ENCODE measurements at places on chromosomes 3 and 15.
A peak's percentile ranks its signal among the peaks of the same experiment; 100 is the strongest.

- DNase-seq: peak; percentile 24
These were observed 15.1 kb downstream of the LINGO1 start for GRCh38 chr15:77617476-77618230.

GRCh38 chr3:48047841-48048464 lies 31.7 kb upstream of the MAP4 start:
- DNase-seq: no peak

- DNase-seq: peak; percentile 42
These were observed 603 bp downstream of the PLEKHO2 start for GRCh38 chr15:64842096-64842939.

DNA sequence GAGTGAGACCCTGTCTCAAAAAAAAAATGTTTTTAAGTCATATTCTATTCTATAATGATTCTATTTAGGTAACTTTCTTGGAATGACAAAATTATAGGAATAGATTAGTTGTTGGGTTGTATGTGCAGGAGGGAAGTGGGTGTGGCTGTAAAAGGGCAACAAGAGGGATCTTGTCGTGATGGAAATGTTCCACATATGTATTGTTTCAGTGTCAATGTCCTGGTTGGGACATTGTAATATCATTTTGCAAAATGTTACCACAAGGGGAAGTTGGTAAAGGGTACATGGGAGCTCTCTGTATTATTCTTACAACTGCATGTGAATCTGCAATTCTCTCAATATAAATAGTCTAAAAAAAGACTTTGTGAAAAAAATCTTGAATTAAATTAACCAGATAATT lies 14.3 kb upstream of the ABHD5 start:
- no peak for DNase-seq

- no peak for DNase-seq
These were observed 159.6 kb downstream of the MEIS2 start for GRCh38 chr15:36940636-36941260.

DNA sequence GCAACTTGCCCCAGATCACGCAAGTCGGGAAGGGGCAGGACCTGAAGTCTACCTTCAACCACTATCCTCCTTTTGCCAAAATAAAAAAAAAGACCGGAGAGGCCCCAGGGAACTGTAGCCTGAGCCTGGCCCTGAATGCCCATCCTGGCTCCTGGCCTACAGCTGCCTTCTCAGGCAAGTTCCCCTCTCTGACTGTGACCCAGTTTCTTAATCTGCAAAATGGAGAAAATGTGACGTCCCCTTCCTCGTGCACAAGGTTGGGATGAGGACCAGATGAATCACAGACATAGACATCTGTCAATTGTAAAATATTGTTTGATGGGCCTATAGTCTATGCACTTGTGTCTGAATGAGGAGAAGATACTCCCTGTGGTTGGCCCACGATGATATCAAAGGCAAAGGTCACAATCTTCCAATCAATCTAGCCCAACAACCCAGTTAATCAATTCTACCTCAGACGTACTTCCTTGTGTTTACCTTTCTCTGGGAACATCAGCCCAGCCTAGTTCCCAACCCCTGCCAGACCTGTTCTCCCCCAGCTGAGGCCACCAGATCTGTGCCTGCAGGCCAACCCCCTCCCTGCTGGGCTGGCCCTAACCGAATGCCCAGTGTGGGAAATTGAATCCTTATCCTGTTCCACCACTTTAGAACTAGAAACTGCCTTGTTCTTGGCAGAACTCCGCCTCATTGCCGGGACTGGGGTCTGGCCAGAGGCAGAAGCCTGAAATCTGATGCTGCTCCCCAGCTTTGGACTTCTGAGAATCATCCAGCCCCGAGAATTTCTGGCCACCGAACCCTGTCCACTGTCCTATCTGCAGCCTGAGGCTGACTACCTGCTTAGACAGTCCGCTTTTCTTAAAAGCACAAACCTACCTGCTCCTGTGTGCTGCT lies 101.8 kb upstream of the LIPC start:
- no peak for DNase-seq

DNA sequence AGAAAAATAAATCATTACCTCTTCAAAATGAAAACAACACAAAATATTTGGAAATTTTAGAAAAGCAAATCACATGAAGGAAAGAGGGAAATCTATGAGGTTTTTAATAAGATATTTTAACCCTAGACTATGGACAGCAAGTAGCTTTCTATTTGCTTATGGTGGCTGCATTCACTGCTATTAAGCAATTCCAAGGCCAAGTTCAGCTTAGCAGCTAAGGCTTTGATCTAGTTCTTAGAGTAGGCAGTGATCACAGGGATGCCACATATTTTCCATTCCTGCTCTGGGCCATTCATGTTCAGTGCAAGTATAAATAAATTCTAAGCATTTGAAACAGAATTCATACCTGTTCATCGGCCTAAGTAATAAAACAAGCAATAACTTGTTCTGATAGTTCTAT lies 235.3 kb downstream of the CDIN1 start:
- no peak for DNase-seq

GRCh38 chr15:96232335-96232734 lies 98.2 kb upstream of the NR2F2 start:
- no peak for DNase-seq

DNA sequence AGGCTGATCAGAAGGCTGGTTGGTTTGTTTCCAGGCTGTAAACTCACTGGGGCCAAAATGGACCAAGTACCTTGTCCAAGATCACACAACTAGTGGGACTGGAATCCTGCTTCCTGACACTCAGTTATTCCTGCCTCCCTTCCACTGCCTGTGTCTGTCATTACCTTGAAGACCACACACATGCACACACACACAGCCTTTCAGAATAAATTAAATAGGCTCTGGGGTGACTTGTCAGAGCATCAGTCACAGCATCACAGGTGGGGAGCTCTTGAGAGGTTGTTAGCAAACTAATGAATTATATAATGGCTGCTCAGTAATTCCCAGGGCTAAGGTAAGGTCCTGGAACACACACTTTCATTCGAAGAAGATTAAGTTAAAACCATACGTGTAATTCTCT lies 231.8 kb downstream of the UACA start:
- no peak for DNase-seq

- DNase-seq: no peak
These were observed 76.1 kb downstream of the LDHAL6B start for GRCh38 chr15:59282515-59283337.

DNA sequence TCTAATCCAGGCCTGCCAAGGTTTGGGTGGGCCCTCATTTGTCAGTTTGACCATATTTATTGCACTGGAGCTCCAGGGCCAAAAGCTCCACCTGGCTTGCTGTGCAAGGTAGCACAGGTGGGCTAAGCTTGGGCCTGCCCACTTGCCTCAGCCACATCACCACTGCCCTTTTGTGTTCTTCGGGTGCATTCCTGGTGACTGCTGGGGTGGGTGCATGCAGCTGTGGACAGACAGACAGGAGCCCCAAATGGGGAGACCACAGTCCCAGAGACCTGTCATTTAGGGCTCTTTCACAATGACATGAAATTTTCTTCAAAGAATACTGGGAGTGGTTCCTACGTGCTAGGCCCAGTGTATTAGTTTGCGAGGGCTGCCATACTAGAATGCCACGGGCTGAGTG lies 2.7 kb downstream of the MESP2 start:
- no peak for DNase-seq

DNA sequence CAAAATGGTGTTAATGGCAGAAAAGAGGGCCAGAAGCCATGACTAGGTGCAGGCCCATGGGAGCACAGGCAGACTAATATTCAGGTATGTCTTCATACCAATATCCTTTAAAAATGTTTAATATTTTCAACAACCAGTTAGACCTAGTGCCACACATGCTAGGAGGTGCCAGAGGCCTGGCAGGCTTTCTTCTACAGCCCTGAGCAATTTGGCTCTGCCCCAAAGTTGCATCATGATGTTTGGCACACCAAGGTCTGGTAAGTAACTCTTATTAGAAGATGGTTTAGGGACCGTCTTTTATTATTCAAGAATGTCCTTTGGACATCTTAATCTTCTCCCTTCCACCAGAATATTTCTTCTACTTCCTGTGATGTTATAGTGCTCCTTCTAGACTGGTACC lies 34.8 kb downstream of the MITF start:
- no peak for DNase-seq

DNA sequence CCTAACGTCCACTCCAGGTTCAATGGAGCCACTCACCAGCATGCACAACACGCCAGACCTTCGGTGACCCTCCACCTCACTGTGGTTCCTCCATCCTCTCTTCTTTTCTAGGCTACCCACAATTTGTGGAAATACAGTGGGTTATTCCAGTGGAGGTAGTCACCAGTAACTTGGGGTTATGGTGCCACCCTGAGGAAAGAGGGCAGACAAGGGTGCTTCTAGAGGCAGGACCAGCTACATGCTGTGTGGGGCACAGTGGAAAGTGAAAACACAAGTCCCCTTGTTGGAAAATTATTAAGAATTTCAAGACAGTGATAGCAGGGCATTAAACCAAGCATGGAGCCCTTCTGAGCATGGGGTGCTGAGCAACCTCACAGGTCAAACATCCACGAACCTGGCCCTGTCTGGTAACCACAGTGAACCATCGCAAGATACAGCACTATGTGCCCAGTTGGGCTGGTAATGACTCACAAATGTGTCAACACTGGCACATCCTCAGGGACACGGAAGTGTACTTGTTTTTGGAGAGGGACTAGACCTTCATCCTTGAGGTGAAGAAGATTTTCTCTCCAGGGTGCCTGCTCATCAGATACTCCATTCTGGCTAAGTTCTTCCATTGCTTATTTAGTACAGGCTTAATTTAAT lies 166.7 kb downstream of the STT3B start:
- no peak for DNase-seq

GRCh38 chr3:126887686-126888085 lies 95.2 kb upstream of the PLXNA1 start:
- no peak for DNase-seq

- no peak for DNase-seq
These were observed 67.8 kb downstream of the RAB11A start for GRCh38 chr15:65937054-65937453.

- DNase-seq: no peak
These were observed 15.0 kb downstream of the TAGLN3 start for GRCh38 chr3:112013784-112014143.

DNA sequence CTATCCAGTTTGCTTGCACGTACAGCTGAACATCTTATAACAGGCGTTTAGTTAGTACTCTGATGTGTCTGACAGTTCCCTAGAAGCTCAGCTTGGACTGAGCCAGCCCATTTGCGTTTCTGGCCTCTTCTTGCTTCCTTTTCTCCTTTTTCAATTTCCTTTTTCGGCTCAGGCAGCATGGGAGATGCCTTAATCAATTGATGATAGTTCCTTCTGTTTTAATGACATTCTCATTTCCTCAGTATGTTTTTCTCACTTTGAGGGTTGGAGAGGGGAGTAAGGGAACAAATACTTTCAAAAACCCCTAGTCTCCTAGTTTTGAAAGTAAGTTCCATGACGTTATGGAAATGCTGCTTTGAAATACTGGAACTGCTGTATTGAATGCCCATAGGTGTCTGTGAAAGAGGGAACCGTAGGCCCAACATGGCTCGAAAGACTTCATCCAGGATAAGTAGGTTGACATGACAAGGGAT lies 18.9 kb downstream of the IL1RAP start:
- DNase-seq: no peak

- peak; percentile 57 for DNase-seq
These were observed 49.5 kb downstream of the APBA2 start for GRCh38 chr15:28935316-28935715.

DNA sequence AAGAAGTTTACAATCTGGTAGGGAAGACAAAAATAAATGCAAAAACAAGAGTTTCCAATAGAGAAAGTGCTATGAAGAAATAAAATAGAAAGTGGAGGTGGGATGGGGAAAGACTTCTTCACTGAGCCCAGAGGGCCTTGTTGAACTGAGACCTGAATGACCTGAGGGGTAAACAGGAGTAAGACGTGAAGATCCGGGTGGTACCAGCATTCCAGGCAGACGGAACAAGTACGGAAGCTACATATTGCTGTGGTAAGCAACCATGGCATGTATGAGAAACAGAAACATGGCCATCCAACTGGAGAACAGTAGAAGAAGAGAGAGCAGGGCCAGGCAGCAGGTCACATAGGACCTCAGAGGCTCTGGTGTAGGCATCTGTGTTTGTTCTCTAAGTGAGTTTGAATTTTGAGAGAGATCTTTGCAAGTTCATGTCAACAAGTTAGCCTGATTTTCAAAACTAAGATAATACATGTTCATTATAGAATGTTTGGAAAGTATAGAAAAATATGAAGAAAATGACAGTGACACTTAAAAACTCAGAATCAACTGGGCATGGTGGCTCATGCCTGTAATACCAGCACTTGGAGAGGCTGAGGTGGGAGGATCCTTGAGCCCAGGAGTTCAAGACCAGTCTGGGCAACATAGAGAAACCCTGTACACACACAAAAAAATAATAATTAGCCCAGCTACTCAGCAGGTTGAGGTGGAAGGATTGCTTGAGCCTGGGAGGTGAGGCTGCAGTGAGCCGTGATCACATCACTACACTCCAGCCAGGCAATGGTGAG lies 64.3 kb downstream of the SLC49A4 start:
- DNase-seq: no peak

Data from activated CD4-positive, alpha-beta T cell treated with anti-CD3 and anti-CD28 coated beads, Interleukin-2, amount 50 U/mL, for 48 hours (primary cell).